ENCODE measurements at places on chromosomes 7 and 10.

DNA sequence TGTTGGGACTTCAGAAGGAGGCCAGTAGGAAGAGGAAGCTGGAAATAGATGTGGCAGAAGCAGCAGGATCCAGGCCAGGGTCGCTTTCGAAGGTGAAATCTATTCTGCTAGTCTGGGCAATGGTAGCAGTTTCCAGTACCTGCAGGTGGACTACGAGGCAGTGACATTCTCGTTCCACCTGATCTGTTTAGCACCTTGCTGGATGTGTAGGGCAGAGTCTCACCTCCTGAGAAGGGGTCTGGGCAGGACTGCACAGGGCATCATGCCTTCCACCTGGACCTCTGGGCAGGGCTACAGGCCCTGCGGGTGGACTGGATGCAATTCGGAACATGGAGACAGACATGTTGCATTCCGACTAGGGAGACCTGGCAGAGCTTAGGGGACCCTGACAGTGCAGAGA is 254.8 kb upstream of the ZNF32 start:
- DNase-seq = no peak

- DNase-seq = no peak
Observed at GRCh38 chr7:134495546-134495945, 31.8 kb upstream of the AKR1B10 start.

DNA sequence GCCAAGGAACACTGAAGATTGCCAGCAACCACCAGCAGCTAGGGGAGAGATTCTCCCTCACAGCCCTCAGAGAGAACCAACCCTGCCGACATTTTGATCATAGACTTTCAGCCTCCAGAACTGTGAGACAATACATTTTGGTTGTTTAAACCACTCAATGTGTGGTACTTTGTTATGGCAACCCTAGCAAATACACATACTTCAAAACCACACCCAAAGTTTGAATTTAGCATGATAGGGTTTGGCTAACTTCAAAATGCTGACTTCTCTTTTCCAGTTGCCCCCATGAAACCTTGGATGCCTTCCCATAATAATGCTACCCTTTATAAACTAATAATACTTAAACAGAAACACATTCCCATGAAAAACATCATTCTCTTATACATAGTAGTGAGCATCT is 149.8 kb downstream of the DGKI start:
- DNase-seq = no peak

DNA sequence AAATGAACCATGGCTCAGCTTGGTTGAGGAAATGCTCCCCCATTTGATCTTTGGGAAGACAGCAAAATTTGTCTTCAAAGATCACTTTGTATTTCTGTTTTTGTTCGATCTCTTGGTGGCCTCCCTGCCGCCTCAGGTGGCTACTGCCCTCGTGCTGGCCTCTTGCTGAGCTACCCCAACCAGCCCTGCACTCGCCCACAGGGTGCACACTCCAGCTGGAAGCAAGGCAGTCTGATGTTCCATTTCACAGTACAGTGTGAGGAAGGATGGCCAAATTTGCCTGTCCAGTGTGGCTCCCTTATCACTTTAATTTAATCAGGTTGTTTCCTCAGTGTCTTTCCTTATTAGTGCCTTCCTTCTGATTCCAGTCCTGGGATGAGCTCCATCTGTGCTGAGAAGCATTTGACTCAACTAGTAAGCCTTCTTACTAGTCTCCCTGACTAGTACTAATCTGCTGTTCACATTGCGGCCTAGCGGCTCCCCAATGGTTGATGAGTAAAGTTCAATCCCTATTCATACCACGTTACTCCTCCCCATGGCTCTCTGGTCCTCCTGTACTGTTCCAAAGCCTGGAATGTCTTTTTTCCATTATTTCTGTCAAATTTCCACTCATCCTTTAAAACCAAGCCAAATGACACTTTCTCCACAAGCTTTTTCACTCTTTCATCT is 8.2 kb downstream of the MYOF start:
- no peak for DNase-seq

- DNase-seq = peak; percentile 84
Observed at GRCh38 chr10:86900955-86901354, 56.5 kb downstream of the MMRN2 start.

- no peak for DNase-seq
Observed at GRCh38 chr10:48444266-48444665, 137.8 kb downstream of the MAPK8 start.

DNA sequence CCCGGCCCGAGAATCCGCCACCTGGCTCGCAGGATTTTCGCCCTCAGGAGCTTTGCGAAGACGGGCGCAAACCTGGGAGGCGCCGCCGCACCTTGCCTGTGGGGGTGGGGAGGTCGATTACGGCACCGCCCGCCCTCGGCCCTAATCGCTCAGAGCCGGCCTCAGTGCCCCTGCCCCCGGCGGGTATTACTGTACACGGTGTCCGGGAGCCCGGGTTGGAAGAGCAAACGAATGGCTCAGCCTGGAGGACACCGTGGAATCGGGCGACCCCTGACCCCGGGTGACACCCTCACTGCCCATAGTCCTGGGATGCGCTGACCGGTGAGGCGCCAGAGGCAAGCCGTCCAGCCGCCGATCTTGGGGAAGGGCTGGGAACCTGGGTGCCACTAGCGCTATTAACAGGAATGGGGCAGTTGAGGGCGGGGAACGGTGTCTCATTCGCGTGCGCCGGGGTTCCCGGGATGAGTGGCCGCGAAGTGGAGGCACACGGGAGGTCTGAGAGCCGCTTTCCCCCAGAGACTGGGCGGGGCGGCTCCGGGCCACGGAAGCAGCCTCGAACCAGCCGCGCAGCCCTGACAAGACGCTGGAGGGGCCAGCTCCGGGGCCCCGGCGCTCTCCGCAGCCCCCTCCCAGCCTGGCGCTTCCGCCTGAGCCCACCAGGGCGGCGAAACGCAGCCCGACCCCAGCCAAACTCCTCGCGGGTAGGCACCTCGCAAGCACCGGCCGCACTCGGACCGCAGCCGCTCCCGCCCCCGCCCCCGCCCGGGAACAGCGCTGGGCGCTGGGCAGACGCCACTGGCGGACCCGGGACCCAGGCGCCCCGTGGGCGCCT is 167.5 kb downstream of the NRF1 start:
- DNase-seq = no peak

DNA sequence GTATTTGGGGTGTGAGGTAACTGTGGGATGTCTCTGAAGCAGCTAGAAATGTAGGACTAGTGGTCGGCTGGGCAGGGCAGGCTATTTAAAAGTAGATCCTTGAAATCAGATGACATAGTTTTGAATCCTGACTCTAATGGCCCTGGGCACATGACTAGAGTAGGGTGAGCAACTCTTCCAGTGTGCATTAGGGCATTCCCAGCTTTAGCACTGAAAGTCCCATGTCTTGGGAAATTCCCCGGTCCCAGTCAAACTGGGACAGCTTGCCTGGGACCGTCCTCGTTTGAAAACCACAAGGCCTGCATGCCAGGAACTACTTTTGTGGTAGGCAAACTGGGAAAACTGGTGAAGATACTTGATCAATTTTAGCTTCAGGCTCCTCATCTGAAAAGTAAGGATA is 255.3 kb downstream of the PTEN start:
- DNase-seq = no peak

DNA sequence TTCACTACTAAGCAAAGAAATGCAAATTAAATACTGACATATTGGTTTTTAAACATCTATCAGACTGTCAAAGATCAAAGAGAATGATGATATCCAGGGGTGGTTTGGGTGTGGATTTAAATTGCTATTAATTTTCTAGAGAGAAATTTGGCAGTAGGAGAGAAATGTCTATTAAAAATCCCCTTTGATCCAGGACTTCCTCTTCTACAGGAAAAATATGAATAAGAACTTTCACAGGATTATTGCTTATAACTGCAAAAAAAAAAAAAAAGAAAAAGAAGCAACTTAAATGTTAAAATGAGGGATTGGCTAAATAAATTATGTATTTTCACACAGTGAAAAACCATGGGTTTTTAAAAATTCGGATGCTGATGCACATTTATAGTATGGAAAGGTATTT is 21.0 kb downstream of the CFAP58 start:
- DNase-seq = no peak

GRCh38 chr10:19638896-19639233 is 177.4 kb upstream of the PLXDC2 start:
- DNase-seq = no peak

GRCh38 chr10:85638797-85639196 is 727.8 kb downstream of the GRID1 start:
- DNase-seq = no peak

DNA sequence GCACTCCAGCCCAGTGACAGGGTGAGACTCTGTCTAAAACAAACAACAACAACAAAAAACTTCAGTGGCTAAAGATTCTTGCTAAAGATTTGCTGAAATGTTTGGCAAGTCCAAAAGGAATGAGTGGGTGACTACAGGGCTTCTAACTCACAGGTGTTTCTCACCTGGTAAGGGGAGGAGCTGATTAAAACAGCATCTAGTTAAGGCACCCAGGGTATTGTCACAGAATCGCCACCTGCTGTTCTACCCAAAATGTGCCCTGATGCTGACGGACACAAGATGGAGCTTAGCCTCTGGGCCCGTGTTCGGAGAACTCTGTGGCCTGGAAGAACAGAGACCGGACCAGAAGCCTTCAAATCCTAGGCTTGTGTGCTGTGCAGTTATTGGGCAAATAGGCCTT is 336.0 kb upstream of the GALNT17 start:
- no peak for DNase-seq

GRCh38 chr7:70571403-70571934 is 560.5 kb upstream of the GALNT17 start:
- DNase-seq = no peak

- no peak for DNase-seq
Observed at GRCh38 chr10:119715628-119716505, 10.0 kb upstream of the INPP5F start.

GRCh38 chr7:80740778-80741545 is 102.5 kb downstream of the CD36 start:
- DNase-seq = no peak
